ENCODE measurements at places on chromosomes 2 and 18. TPM values are rescaled to one million over a fixed set of nuclear protein-coding genes. Genes with fewer than 3 reads are reported as not detected.

The KATNAL2 gene
- total RNA-seq = 2.6 TPM

The GGCX gene
- 41.3 TPM for total RNA-seq

The TRAF3IP1 gene
- 12.6 TPM for total RNA-seq

The NAPG gene
- total RNA-seq = 12.4 TPM

The MYCN gene
- not detected for total RNA-seq

The PTH2R gene
- not detected for total RNA-seq

The ALPP gene
- total RNA-seq = 20.3 TPM

The CD207 gene
- 0.07 TPM for total RNA-seq

The CYP27C1 gene
- 4.3 TPM for total RNA-seq

The DCDC2C gene
- 0.26 TPM for total RNA-seq

The ZNF396 gene
- 0.75 TPM for total RNA-seq

Measured in A549 treated with dexamethasone at 1 μM for 4 hours (cell line).